Smooth muscle cell of trachea (primary cell): ENCODE measurements at places on chromosomes 2 and 18. TPM values are rescaled to one million over a fixed set of nuclear protein-coding genes. Genes with fewer than 3 reads are reported as not detected.

The B3GNT7 gene
- total RNA-seq = 0.33 TPM in 1 of 2 replicates, not detected in the other

The CAPN14 gene
- total RNA-seq = 0.33 and 0.58 TPM in 2 replicates

The MC2R gene
- total RNA-seq = not detected in 2 replicates

The CERS6 gene
- 11.6 and 15.9 TPM in 2 replicates for total RNA-seq

The OSBPL1A gene
- total RNA-seq = 59.2 and 63.6 TPM in 2 replicates

The ALK gene
- under 0.01 and 0.17 TPM in 2 replicates for total RNA-seq

The ZNF638 gene
- total RNA-seq = 97.6 and 130 TPM in 2 replicates

The CLEC4F gene
- total RNA-seq = not detected in 2 replicates

The PAIP2B gene
- 0.66 and 0.73 TPM in 2 replicates for total RNA-seq

The CLASP1 gene
- total RNA-seq = 40.2 and 61.4 TPM in 2 replicates

The REEP1 gene
- total RNA-seq = 0.15 TPM in 1 of 2 replicates, not detected in the other

The SPP2 gene
- not detected in 2 replicates for total RNA-seq

The PLGLB1 gene
- 1.5 and 2.0 TPM in 2 replicates for total RNA-seq

The STEAP3 gene
- total RNA-seq = 25.6 and 34.6 TPM in 2 replicates

The UPP2 gene
- total RNA-seq = under 0.01 TPM in 1 of 2 replicates, not detected in the other

The IL36B gene
- total RNA-seq = not detected in 2 replicates

The CNRIP1 gene
- total RNA-seq = 23.0 and 28.1 TPM in 2 replicates

The MC4R gene
- not detected in 2 replicates for total RNA-seq

The CPLX4 gene
- not detected in 2 replicates for total RNA-seq

The C1QL2 gene
- total RNA-seq = not detected in 2 replicates

The CPO gene
- 0.17 TPM in 1 of 2 replicates, not detected in the other for total RNA-seq

The ABCB11 gene
- under 0.01 TPM in 1 of 2 replicates, not detected in the other for total RNA-seq

The KCNK3 gene
- under 0.01 TPM in 2 replicates for total RNA-seq

The CXCR4 gene
- 1.0 TPM in 1 of 2 replicates, not detected in the other for total RNA-seq

The NT5C1B gene
- not detected in 2 replicates for total RNA-seq

The FSHR gene
- total RNA-seq = not detected in 2 replicates

The VWC2L gene
- not detected in 2 replicates for total RNA-seq

The SLC9A2 gene
- total RNA-seq = under 0.01 TPM in 2 replicates

The TSPYL6 gene
- under 0.01 TPM in 1 of 2 replicates, not detected in the other for total RNA-seq

The CHRNG gene
- total RNA-seq = not detected in 2 replicates

The ARHGAP25 gene
- 0.66 and 1.7 TPM in 2 replicates for total RNA-seq
